ENCODE measurements at places on chromosomes 3 and 15.

DNA sequence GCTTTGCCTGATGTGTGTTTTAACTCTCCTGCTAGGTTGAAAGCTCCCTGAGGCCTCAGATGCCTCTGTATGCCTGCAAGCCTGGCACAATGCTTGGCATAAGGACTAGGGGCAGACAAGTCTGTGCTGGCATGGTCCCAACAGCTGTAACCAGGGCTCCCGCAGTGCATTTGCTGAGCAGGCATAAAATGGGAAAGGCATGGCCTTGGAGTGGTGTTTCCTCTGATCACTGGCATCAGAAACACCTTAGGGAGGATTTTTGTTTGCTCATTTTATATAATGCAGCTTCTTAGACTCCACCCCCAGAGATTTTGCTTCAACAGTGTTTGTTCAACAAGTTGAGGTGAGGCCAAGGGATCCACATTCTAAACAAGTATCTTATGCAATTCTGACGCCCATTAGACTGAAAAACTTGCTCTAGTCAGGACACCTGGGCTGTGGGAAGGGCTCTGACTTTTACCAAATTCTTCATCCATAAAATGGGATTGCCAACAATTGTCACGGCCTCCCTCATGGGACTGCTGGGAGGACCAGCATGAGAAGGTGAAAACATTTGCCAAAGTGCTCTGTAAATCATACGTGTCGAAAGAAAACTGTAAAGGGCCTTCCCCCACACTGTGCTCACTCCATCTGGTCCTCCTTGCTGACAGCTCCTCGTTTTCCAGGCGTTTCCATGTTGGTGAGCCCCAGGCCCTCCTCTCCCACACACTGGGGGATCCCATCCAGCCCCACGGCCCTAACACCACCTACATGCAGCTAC lies 43.1 kb downstream of the STARD5 start:
- peak; percentile 39 for DNase-seq

DNA sequence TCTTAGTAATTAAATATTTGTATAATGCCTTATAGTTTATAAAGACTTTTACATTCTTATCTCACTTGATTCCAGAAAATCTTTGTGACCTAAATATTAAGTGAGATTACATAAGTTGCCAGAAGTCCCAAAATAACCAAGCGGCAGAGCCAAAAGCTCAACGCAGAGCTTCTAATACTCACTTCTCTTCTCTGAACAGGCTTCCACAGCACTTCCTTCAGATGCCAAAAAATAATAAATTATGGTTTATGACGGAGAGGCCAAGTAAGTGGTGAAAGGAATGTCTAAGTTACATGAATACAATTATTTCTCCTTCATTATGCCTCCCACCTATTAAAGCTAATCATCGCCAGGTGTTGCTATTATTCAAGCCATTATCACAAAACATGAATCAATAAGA lies 110.3 kb downstream of the GBE1 start:
- DNase-seq = no peak

DNA sequence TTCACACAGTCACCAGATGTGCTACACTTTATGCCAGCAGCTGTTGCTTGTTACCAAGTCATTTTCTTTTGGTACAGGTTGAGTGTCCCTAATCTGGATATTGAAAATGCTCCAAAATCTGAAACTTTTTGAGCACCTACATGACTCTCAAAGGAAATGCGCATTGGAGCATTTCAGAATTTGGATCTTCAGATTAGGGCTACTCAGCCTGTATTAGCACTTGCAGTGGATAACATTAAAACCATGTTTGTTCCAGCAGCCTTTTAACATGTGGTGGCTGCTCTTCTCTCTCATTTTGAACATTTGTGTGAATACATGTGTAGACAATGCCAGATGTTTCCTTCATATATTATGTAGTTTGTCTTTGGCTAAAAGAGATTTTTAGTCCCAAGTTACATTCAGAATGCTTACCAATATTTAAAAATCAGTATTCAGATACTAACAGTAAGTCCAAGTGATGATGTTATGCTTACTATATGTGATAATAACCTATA lies 230.9 kb upstream of the UBE2E1 start:
- DNase-seq = no peak

DNA sequence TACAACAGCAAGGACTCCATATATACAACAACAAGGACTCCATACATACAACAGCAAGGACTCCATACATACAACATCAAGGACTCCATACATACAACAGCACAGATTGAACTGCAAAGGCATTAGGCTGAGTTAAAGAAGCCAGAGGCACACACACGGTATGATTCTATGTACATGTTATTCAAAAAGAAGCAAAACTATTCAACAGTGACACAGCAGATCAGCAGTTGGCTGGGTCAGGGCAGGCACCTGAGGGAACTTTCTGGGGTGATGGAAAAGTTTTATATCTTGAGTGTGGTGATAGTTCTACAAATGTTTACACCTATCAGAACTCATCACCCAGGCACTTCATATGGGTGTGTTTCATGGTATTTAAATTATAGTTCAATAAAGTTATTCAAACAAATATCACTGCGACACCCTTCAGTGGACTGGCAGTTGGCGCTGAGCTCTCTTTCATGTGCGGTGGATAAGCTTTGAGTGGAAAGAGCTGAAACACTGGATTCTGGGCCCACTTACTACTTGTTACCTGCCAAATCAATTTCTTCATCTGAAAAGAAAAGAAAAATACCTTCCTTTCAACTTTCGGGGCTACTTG lies 28.0 kb downstream of the RFTN1 start:
- no peak for DNase-seq

GRCh38 chr3:108629974-108630373 lies 40.5 kb downstream of the DZIP3 start:
- DNase-seq = no peak

GRCh38 chr3:98761643-98762229 lies 1.4 kb upstream of the ST3GAL6 start:
- DNase-seq = no peak

DNA sequence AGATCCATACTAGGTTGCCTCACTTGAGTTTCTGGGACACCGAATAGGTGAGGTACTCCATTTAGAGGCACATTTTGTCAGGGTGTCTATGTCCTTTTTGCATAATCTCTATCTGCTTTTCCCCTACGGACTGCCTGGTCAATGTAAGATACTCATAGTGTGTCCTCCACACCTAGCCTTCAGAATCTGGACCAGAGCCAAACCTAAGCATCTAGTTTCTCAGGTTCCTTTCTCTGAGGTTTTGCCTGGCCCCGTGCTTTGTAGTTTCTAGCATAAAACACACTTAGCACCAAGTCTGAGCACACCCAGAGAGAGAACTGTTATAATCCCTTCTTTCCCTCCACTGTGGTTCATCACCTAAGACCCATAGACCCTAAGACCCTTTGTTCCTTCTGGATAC lies 105.9 kb upstream of the MLF1 start:
- no peak for DNase-seq

GRCh38 chr3:98519351-98519750 lies 3.4 kb downstream of the CLDND1 start:
- DNase-seq = no peak

- DNase-seq = no peak
Observed at GRCh38 chr3:54670201-54671000, 257.5 kb downstream of the LRTM1 start.

DNA sequence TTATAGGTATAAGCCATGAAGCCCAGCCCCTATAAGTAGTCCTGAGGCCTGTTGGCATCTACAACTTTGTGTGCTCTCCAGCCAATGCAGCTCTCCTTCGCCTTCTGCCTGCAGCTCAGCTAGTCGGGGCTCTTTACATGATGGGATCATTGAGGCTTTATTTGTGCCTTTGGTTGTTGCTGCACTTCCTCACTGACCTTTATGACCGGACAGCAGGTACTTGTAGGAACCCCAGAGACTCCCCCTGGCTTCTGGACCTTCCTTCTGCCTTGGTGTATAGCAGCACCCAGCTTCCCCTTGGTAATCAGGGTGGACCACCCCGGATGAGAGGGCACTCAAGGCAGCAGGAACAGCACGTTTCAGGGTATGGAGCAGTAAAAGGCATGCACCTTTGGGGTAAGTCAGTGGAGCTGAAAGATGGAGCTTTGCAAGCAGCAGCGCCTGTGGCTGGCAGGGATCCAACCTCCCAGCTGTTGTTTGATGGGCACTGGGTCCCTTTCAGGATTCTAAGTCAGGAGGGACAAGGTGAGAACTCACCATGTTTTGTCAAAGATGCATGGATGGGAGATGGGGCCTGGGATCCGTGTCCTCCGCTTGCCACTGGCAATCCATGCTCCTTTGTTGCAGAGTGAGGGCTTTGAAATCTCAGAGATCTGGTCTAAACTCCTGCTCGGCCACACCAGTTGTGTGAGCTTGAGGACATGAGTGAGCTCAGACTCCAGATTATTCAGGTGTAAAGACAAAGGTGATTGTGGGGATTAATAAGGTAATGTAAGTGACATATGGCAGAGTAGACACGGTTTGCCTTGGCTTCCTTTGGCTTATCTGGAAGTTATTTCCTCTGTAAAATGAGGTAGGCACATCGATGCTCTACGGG lies 65.1 kb upstream of the KLF13 start:
- peak; percentile 36 for DNase-seq

DNA sequence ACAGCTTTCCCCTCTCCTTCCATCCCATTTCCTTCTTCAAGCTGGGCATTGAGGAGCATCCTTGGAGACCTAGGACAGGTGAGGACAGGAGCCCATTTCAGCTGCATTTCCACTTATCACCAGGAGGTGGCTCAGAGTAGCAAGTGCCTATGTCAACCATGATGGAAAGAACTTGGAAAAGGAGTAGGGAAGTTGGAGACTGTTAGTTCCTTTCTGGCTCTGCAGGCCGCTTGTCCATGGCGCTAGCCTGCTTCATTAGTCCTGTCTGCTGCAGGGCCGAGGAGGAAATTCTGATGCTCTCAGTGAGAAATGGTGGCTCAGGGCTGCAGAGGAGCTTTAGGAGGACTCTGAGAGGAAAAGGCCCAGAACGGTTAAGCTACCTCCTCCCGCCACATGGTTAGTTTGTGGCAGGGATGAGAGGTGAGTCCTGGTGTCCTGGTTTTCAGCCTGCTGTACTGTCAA lies 7.0 kb upstream of the CD276 start:
- DNase-seq = peak; percentile 80

- DNase-seq = peak; percentile 68
Observed at GRCh38 chr3:57163751-57164150, 1.4 kb downstream of the IL17RD start.

DNA sequence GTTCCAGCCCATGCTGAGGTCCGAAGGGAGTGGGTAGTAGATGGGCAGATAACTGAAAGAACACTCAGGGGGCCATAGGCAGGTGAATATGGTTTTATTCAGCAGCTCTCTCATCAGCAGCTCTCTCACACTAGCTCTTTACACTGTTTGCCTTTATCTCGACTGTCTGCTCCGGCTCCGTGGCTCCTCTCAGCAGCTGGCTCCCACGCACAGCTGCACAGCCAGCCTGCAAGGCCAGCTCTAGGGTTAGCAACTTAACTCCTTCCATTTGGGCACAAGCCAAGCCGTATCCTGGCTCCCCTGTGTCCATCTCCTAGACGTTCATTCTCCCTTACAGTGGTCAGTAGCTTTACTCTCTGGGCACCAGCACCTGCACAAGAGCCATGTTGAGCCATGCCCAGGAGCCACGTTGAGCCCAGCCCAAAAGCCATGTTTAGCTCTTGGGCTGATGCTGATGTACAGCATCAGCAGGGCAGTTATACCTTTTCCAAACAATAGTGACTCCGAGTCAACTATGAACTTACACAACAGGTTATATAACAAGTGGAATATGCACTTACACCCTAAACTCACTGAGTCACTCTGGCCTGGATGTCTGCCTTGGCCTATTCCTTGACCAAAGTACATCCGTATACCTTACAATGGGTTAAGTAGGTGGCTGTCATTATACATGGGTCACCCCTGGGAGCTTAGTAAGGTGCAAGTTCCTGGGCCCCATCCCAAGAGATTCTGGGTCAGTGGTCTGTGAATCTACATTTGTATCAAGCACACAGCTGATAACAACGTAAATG lies 34.6 kb upstream of the TOPAZ1 start:
- DNase-seq = no peak

DNA sequence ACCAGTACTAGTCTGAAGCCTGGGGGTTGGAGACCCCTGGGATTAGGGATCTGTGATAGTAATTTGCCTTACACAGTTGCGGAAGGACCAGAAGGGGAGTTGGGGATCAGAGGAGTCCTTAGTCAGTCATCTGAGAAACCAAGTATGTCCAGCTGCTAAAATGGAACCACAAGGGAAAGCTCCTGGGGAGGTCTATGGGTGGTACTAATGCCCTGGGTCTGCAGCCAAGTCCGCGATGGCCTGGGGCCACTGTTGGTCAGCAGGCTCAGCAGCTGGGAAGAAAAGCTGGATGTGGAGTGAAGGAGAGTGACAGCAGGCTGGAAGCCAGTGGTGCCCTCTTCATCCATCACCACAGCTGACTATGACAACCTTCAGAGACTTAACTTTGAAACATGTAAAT lies 2.2 kb upstream of the ANKDD1A start:
- DNase-seq = no peak

DNA sequence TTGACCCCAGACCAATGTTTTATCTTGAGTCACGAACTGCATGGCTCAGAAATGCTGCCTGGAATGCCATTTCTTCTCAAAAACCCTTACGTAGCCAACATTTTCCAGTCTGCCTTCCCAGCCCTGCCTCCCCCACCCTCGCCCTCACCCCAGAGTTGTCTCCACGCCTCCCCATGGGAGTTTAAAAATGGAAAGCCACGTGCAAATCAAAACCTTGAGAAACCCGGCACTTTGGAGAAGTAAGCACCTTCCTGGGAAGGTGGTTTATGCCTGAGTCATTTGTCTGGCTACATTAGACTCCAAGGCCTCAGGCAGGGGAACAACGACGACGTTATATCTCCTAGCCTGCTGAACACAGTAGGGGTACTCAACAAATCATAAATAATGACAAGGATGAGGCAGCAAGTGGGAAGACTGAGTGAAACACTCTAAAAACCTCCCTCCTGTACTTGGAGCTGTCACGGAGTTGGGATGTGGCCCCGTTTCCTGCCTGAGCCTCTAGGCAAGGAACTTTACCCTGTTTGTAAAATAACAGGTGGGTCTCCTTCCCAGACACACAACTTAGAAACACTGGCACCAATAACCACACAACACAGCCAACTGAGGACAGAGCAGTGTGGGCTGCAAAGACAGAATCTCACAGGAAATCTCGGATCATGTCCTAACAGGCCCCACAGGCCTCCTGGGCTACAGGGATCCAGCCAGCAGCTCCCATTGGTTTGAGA lies 179.1 kb downstream of the NTRK3 start:
- DNase-seq = peak; percentile 74

Data from islet precursor cell (in vitro differentiated cells).